ENCODE measurements at places on chromosomes 16 and 17.

DNA sequence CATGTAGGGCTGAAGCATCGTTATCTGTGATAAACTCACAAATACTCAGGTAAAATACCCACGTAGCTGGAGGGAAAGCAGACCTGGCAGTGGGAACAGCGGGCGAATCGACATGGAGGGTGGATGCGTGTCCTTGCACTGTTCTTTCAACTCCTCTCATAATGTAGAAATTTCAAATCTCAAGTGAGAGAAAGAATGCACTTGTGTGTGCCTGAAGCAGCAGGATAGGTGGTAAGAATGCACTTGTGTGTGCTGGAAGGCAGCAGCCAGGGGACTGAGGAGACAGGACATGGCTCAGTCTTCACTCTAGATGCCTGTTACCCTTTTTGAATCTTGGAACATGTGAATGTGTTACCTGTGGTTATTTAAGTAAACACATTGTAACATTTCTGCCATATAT, 10.4 kb downstream of the IFT140 start:
- DNase-seq = no peak

DNA sequence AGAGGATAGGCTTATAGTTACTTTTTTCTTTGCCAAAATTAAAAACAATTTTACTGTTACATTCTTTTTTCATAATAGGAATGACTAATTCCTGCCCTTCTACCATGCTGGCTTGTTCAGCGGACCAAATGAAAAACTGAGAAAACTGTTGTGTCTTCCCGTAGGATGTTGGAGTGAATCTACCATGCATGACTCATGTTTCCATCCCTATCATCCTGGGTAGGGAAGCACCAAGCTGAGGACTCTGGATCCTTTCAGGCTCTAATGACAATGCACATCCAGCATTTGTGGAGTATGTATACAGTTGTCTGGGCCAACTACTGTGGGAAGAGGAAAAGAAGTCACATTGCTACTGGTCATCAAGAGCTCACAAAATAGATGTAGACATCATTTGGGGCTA, 41.1 kb upstream of the DHX8 start:
- no peak for DNase-seq

DNA sequence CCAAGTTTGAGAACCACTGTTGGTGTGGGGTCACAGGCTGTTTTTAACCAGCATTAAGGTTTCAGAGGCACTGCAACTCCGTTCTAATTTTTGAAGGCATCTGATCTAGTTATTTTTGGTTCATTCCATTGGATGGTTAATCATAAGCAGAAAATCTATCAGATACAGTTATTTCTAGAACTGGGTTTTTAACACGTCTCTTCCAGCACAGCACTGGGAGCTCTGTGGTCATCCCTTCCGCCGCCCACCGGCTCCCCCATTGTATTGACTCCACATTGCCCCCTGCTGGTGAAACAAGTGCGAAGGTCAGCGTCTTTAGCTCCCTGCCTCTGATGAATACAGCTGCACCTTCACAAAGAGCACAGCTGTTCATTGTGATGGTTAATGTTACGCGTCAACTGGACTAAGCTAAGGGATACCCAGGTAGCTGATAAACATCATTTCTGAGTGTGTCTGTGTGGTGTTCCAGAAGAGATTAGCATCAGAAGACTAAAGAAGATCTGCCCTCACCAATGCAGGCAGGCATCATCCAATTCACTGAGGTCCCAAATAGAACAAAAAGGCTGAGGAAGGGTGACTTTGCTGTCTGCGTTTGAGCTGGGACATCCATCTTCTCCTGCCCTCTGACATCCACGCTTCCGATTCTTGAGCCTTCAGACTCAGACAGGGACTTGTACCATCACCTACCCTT, 8.5 kb downstream of the CCL18 start:
- peak; percentile 83 for DNase-seq

GRCh38 chr16:12337871-12338655, 361.5 kb downstream of the SNX29 start:
- no peak for DNase-seq

DNA sequence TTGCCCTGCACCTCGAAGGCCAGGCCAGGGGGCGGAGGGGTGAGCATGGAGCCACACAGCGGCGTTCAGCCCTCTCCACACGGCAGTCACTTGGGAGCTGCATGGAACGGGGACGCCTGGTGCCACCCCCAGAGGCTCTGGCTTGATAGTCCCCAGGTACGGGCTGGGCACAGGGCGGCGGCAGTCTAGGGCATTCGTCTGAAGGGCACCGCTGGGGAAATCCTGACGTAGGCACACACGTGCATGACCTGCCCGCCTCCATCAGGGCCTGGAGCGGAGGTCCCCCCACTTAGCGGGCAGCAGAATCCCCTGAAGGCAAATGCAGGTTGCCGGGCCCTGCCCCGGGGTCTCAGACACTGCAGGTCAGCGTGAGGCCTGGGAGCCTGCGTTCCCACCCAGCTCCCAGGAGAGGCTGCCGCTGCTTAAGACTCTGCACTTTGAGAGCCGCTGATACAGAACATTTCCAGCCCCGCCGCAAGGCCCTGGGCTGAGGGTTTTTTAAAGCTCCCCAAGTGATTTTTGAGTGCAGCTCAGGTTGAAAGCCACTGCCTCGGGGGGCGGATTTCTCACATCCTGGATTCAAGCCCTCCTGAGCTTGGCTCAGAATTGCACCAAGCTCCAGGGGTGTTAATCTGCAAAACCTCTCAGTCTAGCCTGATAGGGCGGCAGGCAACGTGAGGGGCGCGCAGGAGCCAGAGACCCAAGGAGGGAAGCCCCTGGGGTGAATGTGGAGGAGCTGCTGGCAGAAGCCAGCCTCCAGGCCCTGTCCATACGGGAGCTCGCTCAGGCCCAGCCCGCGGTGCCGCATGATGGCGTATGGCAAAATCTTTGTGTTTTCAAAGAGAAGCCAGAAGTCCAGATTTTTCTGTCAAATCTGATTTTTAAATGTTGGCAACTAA, 182.3 kb upstream of the GSE1 start:
- no peak for DNase-seq

DNA sequence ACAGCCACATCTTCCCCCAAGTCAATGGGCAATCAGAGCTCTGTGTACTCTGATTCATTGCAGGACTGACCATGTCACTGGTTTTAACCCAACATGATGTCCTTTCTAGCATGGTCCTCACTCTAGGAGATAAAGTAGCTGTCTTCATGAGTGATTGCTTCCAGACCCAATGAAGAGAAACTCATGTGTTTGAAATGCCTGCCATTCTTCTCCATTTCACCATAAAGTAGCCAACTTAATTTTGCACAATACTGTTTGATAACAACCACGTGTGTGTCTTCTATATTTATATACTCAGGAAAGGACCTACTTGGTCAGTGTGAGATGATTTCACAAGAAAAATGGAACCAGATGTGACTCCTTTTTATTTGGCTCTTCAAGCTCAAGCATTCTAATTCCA, 172.5 kb downstream of the AXIN2 start:
- DNase-seq = no peak

DNA sequence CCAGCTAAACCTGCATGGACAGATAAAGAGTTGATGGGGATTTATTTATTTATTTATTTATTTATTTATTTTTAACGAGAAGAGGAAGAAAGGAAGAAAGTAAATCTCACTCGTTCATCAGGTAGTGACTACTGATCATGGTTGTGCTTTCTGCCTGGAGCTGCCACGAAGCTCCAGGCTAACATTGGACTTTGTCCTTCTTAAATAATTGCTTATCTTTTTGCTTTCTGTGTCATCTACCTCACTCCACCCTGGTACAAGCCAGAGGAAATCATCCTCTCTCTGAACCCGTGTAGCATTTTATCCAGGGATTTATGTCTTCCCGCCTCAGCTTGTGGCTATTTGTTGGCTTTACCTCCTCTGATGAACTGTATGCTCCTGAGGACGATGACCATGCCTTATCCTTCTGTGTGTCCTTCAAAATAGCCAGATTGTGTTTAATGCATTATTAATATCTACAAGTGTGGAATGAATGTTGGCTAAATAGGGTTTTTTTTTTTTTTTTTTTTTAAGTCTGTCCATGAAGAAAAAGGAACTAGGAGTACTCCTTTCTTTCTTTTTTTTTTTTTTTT, 8.0 kb upstream of the SLC12A3 start:
- DNase-seq = no peak

GRCh38 chr17:74042744-74043486, 160.6 kb upstream of the RPL38 start:
- DNase-seq = peak; percentile 9

- DNase-seq = no peak
Observed at GRCh38 chr16:82601989-82602640, 24.7 kb upstream of the CDH13 start.

GRCh38 chr17:79919862-79920720, 80.9 kb upstream of the CBX4 start:
- no peak for DNase-seq

- peak; percentile 28 for DNase-seq
Observed at GRCh38 chr17:5019475-5019956, 15.7 kb downstream of the SLC52A1 start.

DNA sequence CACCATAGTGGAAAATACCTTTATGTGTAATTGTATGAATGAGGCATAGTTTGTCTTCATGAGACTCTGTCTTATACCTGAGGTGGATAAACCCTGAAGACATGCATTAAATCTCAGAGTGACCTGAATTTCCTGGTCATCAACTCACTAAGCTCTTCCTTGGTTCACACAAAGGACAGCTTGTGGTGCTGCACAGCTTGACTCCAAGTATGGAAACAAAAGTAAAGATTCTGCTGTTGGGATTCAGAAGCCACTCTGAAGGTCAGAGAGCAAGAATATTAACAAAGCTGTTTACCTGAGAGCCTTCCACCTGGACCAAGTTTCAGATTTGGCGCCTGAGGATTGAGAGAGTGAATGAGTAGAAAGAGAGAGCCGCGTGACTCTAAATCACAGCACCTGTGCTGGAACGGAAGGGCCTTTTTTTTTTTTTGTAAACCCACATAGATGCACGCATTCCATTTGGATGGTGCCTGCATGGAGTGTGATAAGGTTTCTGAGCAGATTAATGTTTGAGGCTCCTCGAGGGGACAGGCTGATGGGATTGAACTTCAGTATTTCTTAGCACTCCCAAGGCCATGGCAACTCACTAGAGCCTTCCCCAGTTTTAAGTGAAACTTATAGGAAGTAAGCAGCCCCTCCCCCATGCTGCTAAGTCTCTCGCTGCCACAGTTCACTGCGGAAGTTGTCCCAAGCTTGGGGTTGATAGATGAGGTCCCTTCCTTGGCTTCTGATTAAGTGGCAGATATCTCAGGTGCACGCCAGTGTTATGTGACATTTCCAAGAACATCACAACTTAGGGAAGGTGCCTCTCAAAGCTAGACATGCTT, 28.7 kb downstream of the CALB2 start:
- DNase-seq = peak; percentile 17

DNA sequence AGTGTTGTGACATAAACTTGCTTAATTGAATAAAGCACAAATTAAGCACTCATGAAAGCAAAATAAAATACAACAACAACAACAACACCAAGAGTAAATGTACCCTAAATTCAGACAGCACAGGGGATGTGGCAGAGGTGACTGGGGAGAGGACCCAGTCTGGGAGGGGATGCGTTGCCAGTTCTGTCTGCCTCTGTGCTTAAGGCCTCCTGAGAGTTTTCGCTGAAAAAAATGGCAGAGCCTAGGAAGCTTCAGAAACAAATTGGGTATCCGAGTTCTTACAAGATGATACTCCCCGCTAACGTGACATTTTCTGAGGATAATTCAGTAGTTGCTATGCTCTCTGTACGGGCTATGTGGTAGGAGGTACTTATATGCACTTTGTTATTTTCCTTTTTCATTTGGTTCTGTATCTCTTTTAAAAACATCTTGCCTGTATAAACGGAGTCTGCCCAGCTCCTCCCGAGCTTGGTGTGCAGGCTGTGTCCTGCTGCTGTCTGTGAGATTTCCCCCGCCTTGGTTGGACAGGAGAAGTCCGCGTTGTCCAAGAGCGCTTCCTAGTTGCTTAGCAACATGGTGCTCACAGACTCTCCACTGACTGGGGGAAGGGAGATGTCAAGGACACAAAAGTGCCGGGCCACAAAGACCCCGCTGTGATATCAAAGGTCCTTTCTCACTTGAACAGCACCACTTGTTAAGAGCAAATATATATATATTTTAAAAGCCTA, 134.2 kb upstream of the CPHXL start:
- DNase-seq = no peak

DNA sequence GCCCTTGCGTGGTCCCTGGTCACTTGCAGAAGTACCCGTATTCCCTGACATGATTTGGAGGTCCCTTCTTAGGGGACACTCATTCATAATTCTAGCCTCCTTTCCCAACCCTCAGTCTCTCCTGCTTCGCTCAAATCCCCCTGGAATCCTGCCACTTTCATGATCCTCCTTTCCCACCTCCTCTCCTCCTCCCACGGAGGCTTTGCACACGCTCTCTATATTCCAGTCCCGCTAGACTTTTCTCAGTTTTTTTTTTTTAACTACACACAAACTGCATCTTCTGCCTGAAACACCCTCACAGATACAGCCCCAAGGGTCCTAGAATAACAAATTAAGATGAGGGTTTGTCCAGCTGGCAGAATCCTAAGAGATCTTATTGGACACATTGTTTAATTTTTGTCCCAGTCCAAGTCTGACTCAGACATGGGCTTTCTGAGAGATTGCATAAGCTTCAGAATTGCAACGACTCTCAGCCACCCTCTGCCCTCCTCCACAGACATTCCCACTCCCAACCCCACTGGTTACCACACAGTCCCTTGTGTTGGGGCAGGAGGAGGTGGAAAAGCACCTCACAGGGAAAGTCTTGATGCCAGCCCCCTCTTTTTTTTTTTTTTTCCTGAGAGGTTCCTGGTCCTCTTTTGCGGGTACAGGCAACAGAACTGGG, 739.5 kb upstream of the EEF2KMT start:
- DNase-seq = no peak

GRCh38 chr17:58521680-58522079, 7.2 kb upstream of the MTMR4 start:
- no peak for DNase-seq

DNA sequence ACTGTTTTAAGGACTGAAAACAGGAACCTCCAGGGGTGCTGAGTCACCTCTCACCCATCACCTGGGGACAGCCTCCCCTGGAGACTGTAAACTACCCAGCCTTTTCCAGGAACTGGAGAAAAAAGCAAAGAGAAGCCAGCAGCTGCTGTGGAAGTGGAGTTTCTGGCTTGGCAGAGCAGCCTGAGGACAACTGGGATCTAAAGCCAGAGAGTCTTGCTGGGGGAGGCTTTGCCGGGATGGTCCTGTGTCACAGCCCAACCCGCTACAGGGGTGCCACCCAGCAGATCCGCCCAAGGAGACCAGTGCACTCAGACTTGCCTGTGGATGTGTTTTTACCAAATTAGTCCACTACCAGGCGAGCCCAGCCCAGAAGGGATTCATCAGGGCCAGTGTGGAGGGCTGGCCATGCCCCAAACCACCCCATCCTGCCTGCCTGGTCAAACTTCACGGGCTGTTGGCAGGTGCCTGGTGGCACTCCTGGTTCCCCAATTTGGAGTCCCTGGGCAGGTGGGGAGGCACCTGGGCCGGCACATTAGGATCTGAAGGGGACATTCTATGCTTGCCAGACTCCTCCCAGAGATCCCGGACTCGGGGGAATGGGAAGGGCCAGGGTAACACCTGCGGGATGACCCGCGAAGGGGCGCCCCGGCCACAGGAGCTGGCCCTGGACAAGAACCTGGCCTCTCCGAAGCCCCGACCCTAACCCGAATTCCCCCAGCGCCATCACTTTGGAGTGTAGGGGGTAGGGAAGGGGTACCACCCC, 771 bp downstream of the MSRB1 start:
- peak; percentile 71 for DNase-seq

GRCh38 chr16:83830769-83831455, 23.1 kb downstream of the HSBP1 start:
- DNase-seq = no peak

Data from suppressor macrophage (primary cell).